Activated naive CD4-positive, alpha-beta T cell treated with Interleukin-2 at 50 U/mL for 16 hours (primary cell): ENCODE measurements at places on chromosomes 6 and 20.

DNA sequence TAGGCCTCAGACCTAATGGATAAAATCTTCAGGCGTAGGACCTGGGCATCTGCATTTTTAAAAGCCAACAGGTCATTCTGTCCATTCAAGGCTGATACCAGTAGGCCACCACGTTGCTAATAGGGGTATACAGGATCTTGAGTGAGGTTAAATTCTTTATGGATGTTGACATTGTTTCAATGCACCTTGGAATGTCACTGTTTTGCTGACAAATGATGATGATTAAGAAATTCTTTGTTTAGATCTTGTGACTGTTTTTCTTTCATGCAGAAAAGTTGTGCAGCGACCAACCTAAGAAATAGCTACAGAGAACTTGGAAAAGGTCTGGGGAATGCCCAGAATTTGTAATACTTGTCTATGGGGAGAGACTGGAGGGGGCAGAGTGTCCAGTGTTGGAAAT, 101.1 kb upstream of the CLDN20 start:
- DNase-seq: no peak

DNA sequence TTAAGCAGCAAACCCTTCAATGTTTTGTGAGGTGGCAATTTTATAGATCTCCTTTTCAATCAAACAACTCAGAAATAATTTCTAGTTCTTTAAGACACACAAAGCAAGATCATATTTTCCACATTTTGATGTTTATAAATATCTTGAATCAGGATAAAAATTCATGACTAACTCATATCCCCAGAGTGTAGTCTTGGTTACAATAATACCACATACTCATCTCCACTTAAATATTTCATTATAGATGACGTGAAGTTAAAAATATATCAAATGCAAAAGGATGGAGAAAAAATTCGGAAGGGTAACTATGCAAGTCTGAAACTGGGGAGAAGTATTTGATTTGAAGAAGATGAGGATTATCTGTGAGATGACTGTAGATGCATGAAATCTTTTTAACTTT, 59.8 kb upstream of the HIVEP1 start:
- no peak for DNase-seq

DNA sequence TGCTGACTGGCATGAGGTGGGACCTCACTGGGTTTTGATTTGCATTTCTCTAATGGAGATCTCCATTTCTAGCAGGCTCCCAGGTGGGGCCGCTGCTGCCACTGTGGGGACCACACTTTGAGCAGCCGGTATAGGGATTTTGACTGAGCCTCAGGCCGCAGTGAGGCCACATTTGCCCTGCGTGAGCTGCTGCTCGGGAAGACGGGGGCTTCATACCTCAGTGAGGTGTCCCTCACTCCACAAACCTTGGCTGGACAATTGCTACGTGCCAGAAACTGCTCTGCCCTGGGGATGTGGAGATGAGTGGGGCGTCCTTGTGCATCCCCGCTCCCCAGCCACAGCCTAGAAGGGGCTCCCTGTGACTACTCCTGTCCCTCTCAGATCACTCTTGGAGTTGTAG, 134.3 kb downstream of the ANKRD60 start:
- no peak for DNase-seq

DNA sequence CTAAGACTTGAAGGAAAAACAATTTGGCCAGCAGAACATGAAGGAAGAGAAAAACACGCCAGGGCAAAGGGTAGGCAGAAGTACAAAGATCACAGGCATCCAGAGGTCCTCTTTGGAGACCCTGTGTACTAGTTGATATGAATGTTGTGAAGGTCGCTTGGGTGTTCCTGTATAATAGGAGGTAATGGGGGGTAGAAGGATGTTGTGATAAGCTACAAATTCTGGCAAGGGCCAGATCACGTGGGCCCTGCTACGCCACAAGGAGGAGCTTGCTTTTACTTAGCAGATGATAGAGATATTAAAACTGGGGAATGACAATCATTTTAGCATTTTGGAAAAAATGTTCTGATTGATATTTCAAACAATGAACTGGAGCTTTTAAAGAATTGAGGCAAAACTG, 878 bp upstream of the HLA-DMA start:
- DNase-seq: no peak

- no peak for DNase-seq
Observed at GRCh38 chr6:143745166-143746133, 67.7 kb downstream of the PHACTR2 start.

DNA sequence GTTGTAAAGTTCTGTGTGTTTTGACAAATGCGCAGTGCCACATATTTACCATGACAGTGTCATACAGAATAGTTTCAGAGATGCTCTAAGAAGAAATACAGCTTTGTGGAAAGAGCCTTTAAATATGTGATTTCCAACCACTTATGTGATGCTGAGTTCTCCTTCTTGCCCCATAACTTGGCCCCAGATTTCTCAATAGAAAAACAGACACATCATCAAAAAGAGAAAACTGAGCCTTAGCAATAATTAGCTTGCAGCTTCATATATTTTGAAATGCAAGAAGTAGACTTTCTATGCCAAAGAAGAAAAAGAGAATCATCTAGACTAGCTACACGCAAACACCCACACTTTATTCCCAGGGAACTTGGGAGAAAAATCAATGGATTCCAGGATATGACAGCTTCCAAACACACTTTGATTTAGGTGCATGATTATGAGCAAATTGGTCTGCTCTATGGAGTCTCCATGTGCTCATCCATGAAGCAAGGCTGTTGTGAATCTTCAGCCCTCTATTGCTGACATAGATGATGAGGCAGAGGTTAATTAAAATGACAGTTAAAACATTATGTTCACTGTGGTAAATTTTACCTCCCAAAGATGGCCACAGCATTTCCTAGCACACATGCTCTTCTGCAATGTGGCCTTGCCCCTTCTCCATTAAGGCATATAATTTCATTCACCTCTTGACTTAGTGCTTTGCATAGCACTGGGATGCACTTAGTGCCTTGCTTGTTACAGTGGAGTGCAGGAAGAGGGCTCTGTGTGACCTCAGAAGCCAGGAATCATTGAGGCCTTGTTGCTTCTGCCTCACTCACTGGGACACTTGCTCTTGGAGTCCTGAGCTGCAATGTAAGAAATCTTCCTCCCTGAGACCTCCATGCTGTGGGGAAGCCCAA, 174.6 kb downstream of the SYNDIG1 start:
- no peak for DNase-seq

DNA sequence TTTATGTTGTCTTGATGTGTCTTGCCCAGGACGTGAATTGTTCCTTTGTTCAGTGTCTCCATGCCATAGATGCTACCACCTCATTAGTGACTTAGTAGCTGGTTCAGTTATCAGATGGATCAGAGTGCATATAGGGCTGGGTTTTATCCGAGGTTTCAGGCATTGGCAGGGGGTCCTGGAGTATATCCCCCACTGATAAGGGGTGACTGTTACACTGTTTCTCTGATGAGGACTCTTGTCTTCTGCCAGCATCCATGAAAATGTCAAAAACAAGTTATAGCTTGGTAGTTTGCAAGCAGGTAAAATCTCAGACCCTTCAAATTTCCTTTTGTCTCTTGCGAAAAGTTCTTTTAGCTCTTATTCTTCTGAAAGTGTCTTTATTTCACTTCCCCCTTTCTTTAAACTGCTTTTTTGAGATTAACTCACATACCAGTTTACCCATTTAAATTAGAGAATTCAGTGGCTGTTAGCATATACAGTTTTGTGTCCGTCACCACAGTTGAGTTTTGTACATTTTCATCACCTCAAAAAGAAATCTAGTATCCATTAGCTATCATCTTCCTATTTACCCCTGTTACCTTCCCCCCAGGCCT, 109.2 kb downstream of the CDYL start:
- DNase-seq: no peak

GRCh38 chr6:89729818-89730217, 89.8 kb downstream of the MDN1 start:
- no peak for DNase-seq

- no peak for DNase-seq
Observed at GRCh38 chr6:84432619-84433018, 205.2 kb upstream of the CEP162 start.

DNA sequence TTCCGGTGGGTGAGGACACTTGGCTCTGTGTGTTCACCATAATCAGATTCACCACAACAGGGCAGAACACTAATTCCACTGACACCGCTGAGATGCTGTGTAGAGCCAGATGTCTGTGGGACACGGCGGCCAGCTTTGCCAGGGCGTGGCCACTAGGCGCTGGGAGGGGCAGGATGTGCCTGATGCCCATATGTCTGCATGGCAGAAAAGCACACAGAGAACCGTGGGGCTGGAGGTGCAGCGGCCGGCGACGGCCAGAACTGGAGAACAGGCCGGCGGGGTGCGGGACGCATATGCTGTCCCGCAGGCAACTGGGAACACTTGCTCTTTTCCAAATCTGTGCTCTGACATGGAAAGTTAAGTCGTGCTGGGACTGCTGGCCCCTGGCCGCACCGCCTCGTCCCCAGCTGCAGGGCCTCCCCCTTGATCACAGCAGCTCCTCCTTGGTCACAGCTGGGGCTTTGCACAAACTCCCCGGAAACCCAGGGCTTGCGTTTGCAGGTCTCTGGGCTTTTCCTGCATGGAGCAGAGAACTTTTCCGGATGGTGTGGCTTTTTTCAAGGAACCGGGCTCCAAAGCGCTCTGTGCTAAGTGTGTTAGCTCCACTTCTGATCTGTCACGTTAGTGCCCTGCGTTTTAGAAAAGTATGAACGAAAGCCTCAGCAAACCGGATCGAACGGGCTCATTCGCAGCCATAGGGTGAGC, 31.1 kb downstream of the NTSR1 start:
- DNase-seq: peak; percentile 48

GRCh38 chr20:2892376-2892775, 19.1 kb downstream of the PTPRA start:
- no peak for DNase-seq
